ENCODE measurements at places on chromosomes 1 and 21.
A peak's percentile ranks its signal among the peaks of the same experiment; 100 is the strongest.

DNA sequence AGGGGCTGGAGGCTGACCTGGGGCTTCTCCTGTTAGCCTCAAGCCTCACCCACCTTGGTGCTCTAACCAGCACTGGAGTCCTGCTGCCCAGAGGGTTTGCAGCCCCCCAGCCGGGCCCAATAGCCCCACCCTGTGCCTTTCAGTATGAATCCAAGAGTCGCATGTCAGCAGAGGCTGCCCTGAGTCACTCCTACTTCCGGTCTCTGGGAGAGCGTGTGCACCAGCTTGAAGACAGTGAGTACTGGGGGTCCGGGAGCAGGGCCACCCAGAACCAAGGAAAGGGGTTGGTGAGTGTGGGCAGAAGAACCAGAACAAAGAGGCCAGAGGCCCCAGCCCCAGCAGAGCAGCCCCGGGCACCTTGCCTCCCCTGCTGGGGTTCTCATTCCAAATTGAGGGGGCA, 25.6 kb downstream of the CDK18 start:
- no peak for DNase-seq

DNA sequence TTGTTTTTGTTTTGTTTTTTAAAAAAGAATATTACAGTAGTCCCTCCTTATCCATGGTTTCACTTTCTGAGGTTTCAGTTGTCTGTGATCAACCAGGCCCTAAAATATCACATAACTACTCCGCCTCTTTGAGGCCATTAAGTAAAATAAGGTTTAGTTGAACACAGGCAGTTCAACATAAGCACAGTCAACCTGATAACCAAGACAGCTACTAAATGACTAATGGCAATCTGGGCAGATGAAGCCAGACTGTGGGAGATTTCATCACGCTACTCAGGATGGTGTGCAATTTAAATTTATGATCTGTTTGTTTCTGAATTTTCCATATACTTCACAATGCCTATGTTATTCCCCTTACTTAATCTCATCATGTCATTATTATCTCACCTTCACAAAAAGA, 30.1 kb downstream of the LDLRAD1 start:
- no peak for DNase-seq

DNA sequence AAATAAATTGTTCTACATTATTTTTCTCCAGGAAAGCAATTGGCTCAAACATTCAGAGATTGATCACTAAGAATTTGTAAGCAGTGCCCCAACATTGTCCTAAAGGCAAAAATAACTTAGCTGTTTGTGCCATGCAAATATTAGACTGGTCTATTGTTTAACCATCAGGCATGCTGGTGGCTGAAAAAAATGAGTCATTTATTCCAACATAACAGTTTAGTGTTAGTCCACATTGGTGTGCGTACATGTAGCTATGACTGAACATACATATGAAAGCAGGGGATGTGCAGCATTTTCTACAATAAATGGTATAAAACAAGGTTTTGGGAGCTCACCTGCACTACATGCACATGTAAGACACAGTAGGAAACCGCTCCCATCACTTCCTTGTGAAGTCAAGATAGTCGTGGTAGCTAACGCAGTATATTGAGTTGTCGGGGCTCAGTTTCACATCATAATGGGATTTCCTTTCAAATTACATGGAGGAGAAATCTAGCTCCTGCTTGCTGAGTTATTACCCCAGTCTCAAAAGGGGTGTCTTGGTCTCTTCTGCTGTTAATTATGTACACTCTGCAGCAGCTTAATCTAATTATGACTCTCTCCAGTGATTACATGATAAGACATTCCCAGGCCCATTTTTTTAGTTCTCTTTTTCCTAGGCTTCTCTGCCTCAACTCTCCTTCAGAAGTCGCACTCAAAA, 199.4 kb downstream of the LYPLAL1 start:
- DNase-seq = no peak

DNA sequence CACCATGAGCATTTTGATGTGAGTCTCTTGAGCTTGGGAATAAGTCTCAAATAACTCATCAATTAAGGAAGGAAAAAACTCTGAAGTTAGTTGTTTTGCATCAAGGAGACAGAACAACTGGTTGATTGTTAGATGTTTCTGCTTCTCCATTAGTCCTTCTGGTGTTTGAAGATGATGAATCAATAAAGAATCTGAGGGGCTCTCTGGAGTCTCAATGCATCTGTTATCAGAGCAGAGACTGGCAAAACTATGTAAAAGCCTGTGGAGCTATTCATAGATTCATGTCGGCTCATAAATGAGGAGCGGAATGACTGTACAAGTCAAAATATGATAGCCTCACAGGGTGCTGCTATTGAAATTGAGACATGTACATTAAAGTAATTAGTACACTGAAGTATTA, 73.3 kb upstream of the ZC3H11B start:
- no peak for DNase-seq

DNA sequence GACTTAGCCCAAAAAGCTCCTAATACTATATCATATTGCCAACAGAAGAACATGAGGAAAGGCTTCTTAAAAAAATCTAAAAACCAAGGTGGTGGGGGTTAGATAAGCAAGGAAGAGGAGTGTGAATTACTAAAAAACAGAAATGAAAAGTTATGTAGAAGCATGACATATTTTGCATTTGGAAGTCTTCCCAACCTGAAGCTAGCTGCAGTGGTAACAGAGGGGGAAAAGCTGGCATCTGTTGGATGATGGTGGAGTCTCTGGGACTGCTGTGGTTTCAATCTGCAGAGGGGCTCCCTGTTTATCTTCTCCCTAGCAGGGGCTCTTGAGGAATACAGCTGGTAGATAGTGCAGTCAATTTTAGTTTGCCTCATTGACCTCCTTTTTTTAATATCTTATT, 249.2 kb upstream of the KIAA0040 start:
- no peak for DNase-seq

DNA sequence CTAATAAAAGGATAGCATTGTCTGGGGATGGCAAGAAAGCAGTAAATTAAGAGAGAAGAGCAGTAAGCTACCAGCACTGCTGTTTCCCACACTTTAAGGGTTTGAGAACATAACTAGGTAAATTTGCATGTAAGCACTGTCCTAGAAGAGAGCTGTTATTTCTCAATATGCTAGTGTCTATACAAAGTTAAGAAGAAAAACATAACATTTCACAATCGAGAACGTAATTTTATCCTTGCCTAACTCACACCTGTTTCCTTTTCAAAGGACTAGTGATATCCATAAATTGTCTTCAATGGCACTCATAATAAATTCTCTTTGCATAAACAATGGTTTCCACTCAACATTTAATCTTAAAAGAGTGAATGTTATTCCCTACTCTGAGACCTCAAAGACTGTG, 576.0 kb downstream of the PTBP2 start:
- DNase-seq = no peak

GRCh38 chr21:29245104-29245643, 53.5 kb upstream of the BACH1 start:
- DNase-seq = no peak

- no peak for DNase-seq
Measured at GRCh38 chr1:182888736-182889531, 49.8 kb downstream of the DHX9 start.

DNA sequence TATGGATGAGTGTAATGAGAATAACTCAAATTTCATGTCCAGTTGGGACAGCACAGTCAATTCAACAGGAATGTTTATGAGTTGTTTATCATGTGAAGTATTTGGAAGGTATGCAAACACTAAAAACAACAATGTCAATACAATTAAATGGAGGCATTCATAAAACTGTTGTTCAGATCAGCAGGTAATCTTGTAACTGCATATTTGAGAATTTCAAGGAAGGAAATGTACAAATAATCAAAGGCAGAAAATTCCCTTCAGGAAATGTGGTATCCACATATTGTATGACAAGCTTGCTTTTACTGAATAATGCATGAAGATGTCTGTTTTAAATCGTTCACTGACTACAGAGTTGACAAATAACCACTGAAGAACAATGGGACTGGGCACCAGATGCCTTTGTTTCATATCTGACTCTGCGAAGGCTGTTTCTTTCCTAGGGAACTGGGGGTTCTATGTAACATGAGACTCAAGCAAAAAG, 198.3 kb downstream of the LTN1 start:
- DNase-seq = no peak

DNA sequence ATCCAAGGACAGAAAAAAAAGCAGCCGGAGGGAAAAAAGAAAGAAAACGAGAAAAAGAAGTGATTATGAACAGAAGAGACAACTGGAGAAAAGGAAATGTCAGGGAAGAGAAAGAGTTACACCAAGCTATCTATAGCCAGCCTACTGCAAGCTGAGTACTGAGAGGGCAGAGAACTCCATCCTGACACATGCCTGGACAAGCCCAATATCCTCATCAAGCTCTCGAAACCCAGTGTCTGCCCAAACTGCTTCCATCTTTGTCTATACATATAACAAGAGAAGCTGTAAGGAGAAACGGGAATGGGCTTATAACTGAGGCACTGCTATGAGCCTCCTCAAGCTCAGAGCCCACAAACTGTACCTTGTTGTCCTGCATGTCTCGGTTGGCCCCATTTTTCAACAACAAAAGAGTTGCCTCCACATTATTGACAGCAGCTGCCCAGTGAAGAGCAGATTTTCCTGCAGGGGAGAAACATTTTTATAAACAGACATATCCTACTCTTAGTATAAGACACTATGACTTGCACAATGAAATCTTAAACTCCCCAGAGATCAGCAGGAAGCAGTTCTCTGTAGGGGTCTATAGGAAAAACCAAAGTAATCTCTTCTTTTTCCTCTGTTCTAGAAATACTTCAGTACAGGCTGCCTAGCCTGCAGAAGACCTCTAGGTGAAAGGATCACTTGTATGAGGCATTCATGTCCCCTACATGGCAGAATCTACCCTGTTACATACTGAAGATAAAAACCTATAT, 21.2 kb upstream of the ADAM30 start:
- no peak for DNase-seq

DNA sequence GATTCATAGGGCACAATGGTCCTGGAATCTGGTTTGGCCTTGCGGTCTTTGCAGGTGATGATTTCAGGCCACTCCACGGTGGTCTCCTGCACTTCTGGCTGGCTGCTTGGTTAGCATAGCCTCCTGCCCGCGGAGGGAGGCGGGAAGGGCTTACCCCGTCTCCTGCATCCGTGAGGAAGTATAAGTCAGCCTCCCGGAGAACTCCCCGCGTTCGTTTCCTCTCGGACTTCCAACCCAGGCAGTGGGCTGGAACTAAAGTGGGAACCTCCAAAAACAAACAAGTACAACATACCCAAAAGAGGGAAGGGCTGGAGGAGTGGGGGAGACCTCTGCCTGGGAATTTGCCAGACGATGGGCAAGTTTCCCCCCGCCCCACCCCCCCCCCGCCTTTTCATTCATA, 939 bp upstream of the CCN1 start:
- no peak for DNase-seq

DNA sequence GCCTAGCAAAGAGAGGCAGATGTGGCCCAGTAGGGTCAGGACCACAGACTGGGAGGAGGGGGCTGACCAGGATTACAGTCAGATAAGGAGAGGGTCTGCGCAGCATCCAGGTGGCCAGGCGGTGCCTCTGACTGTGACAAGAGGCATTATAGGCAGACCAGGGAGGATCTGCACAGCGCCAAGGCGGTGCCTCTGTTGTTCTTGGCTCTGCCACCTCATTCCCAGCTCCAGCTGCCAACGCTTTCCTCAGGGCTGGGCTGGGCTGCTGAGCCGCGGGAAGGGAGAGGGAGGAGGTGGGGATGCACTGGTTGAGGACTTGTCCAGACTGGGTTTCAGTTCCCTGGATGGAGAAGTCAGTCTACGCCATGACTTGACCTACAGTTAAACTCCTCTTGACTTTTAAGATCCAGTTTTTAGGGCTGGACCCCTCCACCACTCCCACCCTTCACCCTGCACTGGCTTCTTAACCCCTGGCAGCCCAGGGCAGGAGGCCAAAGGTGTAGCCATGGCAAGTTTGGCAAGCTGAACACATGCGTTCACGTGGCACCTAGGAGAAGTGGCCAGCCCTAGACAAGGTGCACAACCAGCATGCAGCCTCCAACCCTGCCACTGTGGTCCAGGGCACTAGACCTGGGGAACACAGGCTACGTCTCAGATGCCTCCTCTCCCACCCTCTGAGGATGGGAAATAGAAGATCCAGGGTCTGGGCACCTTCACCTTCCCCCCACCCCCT, 4.5 kb upstream of the CRABP2 start:
- peak; percentile 66 for DNase-seq

GRCh38 chr1:24932725-24933294, 2.7 kb upstream of the RUNX3 start:
- no peak for DNase-seq

GRCh38 chr1:93839753-93840152, 39.3 kb downstream of the DNTTIP2 start:
- no peak for DNase-seq

DNA sequence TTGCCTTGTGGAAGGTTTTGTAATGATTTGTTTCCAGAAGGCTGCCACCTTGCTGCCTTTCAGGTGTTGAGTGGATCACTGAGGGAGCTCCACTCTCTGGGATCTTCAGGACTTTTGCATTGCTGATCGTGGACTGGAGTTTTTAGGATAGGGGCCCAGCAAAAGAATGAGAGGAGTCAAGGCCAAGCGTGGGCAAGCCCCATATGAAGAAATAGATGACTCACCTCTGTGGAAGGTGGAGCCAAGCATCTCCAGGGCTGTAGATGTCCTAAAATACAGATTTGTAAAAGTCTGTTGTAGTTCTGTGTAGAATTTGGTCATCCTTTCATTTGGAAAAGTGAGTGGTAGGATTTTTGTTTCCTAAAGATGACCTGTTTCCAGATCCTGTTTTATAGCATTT, 67.0 kb downstream of the ST3GAL3 start:
- DNase-seq = no peak

- peak; percentile 30 for DNase-seq
Measured at GRCh38 chr1:58432851-58433668, 113.5 kb downstream of the OMA1 start.

GRCh38 chr1:117794073-117794472, 135.3 kb downstream of the GDAP2 start:
- DNase-seq = peak; percentile 38

- no peak for DNase-seq
Measured at GRCh38 chr1:84742653-84743052, 52.4 kb upstream of the SSX2IP start.

DNA sequence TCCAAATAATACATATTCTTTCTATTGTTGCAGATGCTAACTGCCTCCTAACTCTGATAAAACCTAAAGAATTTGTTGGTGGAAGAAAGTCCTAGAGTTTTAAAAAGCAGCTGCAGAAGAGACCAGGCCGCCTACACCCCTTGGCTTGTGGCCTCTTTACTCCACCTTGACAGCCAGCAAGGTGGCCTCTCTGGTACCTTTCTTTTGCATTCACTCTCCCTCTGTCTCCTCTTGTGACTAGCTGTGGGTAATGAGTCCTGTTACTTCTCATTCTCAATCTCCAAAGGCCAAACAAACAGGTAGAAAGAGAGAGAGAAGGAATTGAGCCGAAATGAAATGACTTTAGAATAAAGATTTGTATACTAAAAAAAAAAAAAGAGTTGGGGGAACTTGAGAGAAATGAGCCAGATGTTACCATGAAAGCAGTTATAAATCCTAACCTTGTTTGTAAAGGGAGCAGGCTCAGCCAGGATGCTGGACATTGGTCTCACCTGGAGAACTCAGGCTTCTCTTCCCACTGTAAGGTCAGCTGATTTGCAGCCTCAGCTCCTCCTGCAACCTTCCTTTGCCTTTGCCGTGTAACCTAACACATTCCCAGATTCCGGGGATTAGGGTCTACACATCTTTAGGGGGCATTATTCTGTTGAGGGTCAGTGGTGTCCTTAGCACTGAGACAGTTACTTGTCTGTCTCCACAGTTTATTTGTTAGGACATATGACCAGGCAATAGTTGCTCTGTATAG, 164.1 kb upstream of the IRF2BP2 start:
- no peak for DNase-seq

Data from amniotic stem cell (primary cell).